GM06990 (cell line): ENCODE measurements at places on chromosomes 7 and 10.
A peak's percentile ranks its signal among the peaks of the same experiment; 100 is the strongest.

DNA sequence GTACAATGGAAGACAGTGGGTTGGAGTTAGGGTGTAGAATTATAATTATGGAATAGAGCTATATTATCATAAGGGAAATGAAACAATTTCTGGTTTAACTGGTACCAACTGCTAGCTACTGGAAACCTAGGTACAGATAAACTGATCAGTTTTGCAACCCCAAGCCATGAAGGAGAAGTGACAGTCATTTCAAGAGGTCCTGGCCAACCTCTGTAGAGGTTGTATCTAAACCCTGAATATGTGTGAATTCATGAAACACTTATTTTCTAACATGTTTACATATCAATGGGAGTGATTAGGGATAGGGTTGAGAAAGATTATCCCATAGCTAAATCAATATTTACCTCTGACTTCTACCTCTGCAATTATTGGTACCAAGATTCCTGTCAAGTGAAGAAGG lies 29.9 kb upstream of the CC2D2B start:
- no peak for DNase-seq

- peak; percentile 57 for DNase-seq
These were observed 699 bp upstream of the PDLIM1 start for GRCh38 chr10:95291365-95292039.

DNA sequence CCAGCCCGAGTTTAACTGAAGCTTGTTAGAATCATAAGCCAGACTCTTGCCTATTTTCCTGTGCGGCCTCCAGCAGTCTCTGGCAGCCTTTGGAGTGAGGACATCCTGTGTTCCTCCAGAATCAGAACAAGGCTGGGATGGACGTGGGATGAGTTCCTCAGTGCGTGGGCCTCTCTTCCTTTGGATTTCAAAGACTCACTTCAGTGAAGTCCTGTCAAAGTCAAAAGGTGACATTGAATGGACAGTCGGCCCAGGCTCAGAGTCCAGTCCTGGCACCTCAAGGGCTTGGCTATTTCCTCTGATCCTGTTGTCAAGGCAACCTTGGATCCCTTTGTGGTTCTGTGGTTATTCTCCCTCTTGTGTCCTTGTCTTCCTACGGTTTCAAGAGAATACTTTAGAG lies 21.4 kb upstream of the SMC3 start:
- no peak for DNase-seq

- no peak for DNase-seq
These were observed 3.5 kb upstream of the HKDC1 start for GRCh38 chr10:69216577-69217118.

DNA sequence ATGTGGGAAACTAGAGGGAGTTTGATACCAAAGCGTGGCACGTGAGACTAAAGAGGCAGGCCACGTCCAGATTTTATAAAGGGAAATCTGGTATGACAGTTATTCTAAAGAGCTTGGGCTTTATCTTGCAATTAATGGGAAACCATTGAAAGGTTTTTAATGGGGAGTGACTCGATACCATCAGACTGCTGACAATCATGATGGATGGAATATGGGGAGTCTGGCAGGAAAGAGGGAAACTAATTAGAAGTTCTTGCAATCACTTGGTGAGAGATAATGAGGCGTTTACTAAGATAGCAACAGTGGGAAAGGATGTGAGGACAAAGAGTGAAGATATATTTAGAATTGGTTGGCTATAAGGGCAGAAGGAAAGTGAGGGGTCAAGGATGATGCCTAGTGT lies 94.0 kb downstream of the MBL2 start:
- no peak for DNase-seq

DNA sequence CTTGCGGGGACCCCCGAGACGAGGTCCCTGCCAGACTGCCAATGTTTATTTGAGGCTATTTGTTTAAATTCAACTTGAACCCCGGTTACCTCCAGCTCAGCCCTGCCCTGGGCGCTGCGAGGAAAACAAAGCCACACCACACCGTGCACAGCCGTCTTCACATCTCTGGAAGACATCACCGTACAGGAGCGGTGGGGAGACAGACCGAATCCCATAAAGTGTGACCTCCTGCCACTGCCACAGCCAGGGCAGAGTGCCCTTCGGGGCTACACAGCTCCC lies 40.0 kb downstream of the PRKAG2 start:
- DNase-seq, result no peak

- no peak for DNase-seq
These were observed 4.0 kb upstream of the RBM28 start for GRCh38 chr7:128347647-128348097.

- DNase-seq, result no peak
These were observed 25.4 kb upstream of the ANK3 start for GRCh38 chr10:60414877-60415585.
